ENCODE measurements at places on chromosomes 11 and 22.

GRCh38 chr11:45839204-45839603 lies 8.1 kb upstream of the CRY2 start:
- DNase-seq = no peak

DNA sequence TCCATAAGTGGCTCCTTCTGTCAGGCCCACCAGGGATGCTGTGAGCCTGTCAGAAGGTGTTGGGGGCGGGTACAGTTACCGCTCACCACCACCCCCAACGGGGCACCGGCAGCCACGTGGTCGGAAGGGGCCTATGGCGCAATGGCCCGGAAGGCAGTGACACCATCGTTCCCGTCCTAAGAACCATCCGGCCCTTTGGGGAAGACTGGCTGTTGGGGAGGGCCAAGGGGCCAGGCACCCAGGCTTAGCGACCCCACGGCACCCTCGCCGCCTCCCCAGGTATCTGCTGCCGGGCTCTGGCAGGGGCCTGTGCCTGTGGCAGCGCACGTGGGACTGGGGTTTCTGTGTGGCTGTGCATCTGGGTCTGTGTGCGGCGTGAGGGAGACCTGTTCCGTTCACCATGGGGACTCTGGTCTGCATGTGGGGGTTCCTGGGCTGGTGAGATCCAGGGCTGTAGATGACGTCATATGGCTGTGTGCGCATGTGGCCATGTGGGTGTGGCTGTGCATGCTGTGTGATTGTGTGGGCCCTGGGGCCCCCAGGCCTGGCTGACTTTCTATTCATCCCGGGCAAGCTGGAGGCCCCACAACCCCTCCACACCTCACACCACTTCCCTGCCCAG lies 717 bp downstream of the OSM start:
- no peak for DNase-seq

- no peak for DNase-seq
These were observed at the start of gene USH1C for GRCh38 chr11:17544181-17544622. Gene USH1C (minus strand): TSS chr11:17544416. CDS start chr11:17544307, 109 bp downstream.

GRCh38 chr11:27291302-27291889 lies 71.6 kb downstream of the CCDC34 start:
- no peak for DNase-seq

GRCh38 chr11:23192256-23192655 lies 332.0 kb upstream of the CCDC179 start:
- DNase-seq = no peak

- DNase-seq = no peak
These were observed 9.6 kb downstream of the FAM118A start for GRCh38 chr22:45319324-45319685.

GRCh38 chr22:19599004-19599403 lies 74.8 kb upstream of the CLDN5 start:
- DNase-seq = no peak

- no peak for DNase-seq
These were observed 8.8 kb downstream of the ZW10 start for GRCh38 chr11:113764527-113765219.

GRCh38 chr11:21866781-21867180 lies 326.1 kb upstream of the ANO5 start:
- DNase-seq = no peak

DNA sequence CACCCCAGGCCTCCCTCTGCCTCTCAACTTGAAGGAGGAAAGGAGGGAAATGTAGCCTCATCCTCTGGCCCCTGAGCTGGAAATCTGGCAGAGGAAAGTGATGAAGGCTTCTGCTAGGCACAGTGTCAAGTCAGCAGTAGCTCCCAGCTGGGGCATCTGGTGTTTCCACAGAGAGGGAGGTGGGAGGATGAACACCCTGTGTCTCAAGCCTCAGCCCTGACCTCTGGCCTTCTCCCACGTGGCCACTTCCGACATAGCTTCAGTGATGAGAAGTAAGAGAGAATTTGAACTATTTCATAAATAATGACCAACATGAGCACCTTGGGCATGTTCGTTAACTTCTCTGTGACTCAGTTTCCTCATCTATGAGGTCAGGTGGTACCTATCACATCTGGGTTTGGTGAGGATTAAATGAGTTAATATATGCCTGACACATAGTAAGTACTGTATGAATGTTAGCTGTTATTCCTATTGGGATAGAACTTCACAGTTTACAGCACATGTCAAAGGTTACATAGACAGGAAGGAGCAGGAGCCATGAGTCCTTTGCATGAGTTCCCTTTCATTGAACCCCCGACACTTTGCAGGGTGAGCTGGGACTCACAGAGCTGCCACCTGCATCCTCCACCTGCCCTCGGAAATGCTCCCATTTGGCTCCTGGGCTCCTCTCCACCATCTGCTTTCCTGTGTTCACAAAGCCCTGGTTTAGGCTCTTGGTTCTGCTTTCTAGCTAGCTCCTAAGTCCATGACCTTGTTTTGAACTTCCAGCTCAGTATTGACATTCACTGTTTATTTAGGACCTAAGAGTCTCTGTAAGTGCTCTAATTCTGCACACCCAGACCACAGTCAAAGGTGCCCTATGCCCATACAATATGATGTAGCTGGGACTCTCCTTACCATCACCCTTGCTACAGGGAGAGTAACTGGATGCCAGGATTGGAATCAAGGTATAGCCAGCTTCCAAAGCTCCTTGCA lies 61.7 kb downstream of the CSNK2A3 start:
- no peak for DNase-seq

- no peak for DNase-seq
These were observed 138.5 kb downstream of the TTC28 start for GRCh38 chr22:28541137-28541536.

DNA sequence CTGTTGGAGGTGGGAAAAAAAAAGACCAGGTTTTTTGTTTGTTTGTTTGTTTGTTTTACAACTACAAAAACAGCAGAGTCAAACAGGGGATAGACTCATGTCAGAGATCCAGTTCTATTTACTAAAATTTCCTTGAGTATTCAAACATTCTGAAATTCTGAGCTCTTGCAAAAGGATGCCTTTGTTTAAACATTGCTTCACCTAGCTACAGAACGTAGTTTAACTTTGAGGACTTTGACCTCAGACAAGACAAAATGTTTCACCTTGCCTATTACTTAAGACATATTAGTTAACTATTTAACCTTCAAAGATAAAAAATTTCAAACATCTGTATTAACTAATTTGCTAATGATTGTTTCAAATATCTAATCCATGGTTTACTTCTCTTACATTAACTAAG lies 36.1 kb upstream of the GLYATL2 start:
- DNase-seq = no peak

DNA sequence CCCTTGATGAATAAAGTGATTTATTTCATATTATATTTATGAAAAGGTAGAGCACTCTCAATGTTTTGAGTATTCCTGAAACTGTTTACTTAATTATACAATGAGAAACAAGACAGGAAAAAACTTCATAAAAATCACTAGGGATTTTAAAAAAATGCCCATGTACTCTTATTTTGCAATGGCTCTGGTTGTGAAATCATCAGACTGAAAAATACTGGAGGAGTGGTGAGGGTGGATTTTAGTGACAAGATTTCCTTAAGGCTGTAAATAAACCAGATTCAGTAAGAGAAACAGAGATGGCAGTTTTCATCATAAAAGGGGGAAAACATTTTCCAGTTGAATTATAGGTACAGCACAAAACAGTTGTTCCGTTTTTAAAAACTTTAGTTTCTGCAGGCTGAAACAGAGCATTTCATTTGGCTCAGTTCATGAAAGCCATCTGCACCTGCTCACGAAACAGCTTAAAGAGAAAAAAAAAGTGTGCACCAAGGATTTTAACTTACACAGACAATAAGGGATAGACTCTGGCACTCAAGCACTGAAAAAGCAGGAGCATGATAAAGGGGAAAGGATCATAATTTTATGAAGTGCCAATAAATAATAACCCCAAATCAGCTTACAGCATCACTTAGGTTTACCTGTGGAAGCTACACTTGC lies 100.7 kb downstream of the MAML2 start:
- DNase-seq = no peak

DNA sequence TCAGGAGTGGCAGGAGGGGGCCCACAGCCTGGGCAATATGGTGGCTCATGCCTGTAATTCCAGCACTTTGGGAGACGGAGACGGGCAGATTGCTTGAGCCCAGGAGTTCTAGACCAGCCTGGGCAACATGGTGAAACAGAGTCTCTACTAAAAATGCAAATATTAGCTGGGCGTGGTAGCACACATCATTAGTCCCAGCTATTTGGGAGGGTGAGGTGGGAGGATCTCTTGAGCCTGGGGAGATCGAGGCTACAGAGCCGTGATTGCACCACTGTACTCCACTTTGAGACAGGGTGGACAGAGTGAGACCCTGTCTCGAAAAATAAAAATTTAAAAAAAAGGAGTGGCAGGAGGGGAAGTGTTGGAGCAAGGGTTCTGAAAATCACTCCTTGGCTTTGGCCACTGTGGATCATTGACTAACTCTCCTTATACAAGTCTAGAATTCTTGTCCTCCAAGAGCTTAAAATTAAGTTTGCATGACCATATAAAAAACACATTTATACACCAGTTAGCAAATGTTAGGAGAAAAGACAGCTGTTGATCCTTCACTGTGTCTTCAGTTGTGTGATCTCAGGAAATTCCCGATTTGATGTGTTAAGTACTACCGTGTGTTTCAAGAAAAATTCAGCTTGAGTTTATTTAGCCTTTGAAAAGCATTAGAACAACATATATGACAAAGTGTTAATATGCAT lies 2.3 kb upstream of the WEE1 start:
- DNase-seq = no peak

- no peak for DNase-seq
These were observed 287.0 kb downstream of the FAT3 start for GRCh38 chr11:92511522-92512203.

GRCh38 chr22:24247564-24248344 lies 2.9 kb upstream of the GGT5 start:
- DNase-seq = no peak

- no peak for DNase-seq
These were observed 46.1 kb upstream of the OR4B1 start for GRCh38 chr11:48170241-48171233.

DNA sequence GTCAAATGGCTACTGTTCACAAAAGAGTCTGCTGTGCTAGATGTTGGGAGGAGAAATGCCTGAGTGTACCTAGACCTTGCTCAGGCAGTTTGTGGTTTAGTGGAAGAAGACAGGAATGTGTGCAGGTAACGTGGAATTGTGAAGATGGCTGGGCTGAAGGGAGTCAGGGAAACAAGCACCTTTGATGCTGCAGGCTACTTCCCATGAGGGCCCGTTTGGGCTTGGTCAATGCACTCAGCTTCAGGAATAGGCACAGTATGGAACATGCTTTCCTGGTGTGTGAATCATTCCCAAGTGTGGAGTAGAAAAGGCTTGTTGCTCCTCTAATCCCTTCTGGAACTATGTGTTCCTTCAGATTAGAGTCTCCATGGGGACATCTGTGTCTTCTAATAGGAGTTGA lies 318.3 kb upstream of the MTNR1B start:
- DNase-seq = no peak

DNA sequence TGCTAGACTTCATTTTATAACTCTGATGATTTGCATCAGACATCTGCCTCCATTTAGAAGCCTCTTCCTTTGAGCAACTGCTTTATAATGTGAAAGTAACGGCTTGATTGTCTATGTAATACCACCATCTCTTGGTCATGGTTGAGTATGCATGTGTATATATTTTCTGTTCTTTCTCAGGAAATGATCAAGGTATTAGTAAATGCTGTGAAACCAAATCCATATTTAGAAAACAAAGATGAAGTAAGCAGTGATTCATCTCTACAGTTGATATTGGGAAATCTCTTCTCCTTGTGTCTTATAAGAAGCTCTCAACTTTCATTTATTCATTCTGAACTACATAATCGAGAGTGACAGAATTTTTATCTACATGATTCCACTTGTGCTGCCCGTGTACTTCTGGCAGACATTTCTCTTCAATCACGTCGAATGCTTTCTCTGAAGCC lies 104.6 kb upstream of the ANO3 start:
- no peak for DNase-seq

DNA sequence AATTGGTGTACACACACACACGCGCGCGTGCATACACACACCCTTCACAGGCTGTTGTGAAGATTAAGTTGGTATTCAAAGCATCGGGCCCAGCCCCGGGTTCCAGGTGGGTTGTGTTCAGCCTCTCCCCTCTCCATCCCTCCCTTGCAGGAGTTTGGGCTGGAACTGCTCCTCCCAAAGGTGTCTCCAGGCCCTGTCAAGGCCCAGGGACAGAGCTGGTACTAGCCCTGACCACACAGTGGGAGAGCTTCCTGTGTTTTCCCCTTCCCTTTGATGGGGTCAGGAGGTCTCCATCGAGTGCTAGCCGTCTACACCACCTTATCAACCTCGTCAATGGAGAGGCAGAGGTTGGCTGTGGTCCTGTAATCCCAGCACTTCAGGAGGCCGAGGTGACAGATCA lies 36.5 kb upstream of the CSNK1E start:
- DNase-seq = no peak

DNA sequence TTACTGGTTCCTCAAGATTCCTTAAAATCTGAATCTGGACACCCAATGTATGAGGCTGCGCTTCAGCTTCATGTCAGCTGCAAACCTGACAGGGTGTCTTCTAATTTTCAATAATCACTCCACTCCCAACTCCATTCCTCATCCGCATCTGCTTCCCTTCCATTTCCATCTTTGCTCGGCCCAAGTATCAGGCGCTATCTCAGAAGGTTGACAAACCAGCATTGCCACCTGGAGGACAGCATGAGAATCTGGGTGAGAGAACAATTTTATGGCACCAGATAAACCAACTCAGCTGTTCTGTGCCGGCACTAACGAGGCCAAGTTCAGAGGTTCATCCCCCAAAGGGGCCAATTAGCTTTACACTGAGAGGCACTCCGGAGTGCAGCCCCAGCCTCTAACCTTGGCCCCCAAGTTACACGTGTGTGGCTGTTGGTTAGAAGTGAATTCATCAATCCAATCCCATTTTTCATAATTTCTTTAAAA lies 79.1 kb upstream of the LMO2 start:
- DNase-seq = no peak

GRCh38 chr22:22884888-22885840 lies 2.5 kb upstream of the IGLL5 start:
- no peak for DNase-seq

- DNase-seq = no peak
These were observed 29.6 kb downstream of the SOX6 start for GRCh38 chr11:16326679-16327297.

GRCh38 chr11:57279116-57279515 lies 42.1 kb upstream of the APLNR start:
- DNase-seq = no peak

DNA sequence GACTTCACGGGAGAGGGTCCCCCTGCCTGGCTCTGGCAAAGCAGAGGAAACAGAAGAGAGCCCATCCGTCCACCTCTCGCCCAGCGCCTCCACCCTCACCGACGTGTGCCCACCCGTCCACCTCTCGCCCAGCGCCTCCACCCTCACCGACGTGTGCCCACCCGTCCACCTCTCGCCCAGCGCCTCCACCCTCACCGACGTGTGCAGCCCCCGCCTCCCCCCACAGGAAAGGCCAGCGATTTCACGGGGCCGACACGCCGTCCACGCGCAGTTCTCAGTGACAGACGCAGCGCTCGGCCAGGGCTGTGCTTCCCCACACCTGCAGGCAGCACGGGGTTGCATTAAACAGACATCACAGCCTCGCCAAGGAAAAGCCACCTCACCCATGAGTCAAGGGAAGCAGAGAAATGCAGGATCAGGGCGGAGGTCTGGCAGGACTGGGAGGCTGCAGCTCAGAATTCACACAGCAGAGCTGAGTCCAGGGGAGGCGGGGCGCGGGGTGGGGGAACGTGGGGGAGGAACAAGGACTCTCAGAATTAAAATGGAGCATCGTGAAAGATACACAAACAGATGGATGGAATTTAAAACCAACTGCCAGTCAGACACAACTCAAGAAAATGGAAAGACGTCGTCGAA lies 377.7 kb downstream of the BRD1 start:
- DNase-seq = no peak
